Epithelial cell of proximal tubule (primary cell): ENCODE measurements at places on chromosomes 1 and 21.

DNA sequence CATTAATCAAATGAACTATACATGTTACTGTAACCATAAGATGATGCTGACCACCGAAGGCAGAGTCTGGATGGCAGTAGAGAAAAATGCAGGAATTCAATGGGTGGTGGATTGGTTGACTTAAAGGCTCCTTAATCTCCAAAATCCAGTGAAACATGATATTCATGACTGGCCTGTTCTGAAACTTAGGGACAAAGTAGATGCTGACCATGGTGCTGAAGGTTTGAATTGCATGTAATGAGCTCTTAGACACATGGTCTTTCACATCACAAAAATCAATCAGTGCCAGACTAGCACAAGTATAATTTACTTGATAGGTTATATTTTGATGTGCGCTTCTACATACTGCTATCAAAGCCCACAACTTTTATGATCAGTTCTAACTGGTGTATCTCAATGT, 30.9 kb upstream of the NTMT2 start:
- DNase-seq, result no peak

DNA sequence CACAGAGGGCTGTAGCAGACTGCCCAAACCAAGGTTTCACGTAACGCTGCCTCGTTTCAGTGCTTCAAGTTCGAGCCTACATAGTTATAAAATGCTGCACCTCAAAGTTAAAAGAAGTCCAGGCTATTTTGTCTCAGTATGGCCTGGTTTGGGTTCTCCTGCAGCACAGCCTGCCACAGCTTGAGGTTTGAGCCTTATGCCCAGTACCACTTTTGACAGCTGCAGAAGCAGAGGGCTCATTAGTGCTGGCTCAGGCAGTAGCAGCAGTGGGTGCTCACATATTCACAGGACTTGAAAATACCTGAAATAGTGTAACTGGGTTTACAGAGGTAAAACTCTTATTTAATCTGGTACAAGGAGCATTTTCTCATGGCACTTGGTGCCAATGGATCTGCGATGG, 15.3 kb downstream of the SPATA46 start:
- DNase-seq, result no peak

DNA sequence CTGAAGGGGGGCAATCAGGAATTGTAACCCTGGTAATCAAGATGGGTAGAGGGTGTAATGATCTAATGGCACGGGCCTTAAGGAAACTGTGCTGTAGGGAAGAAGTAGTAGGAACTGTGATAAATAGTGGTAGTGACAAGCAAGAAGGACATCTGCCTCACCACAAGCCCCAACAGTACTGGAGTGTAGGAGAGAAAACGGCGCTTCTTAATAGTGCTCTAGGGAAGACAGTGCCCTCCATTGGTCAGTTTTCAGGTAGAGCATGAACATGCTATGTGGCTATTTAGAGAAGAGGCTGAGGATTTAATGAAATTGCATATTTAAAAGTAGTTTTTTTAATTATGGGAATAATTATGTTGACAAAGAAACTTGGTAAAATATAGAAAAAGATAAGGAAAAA, 32.2 kb downstream of the SLC30A7 start:
- DNase-seq, result no peak

DNA sequence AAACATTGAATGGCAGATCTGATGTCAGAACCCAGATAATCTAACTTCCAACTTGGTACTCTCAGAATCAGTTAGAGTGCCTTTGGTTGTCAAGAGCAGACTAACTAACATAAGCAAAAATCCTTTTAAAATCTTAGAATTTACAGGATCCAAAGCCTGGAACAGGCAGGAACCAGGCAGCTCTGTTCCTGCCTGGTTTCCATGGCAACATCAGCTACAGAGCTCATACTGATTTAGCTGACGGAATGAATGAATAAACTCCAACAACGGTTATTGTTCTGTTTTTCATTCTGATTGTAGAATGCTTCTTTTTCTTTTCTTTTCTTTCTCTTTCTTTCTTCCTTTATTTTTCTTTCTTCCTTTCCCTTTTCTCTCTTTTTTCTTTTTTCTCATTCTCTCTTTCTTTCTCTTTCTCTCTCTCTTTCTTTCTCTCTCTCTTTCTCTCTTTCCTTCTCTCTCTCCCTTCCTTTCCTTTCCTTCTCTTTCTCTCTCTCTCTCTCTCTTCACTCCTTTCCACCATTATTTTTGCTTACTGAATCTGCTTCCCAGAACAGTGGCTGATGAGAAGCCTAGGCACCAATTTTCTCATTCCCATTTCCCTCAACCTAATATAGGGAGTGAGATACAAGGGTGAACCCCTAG, 121.6 kb downstream of the RGS7 start:
- DNase-seq, result no peak

DNA sequence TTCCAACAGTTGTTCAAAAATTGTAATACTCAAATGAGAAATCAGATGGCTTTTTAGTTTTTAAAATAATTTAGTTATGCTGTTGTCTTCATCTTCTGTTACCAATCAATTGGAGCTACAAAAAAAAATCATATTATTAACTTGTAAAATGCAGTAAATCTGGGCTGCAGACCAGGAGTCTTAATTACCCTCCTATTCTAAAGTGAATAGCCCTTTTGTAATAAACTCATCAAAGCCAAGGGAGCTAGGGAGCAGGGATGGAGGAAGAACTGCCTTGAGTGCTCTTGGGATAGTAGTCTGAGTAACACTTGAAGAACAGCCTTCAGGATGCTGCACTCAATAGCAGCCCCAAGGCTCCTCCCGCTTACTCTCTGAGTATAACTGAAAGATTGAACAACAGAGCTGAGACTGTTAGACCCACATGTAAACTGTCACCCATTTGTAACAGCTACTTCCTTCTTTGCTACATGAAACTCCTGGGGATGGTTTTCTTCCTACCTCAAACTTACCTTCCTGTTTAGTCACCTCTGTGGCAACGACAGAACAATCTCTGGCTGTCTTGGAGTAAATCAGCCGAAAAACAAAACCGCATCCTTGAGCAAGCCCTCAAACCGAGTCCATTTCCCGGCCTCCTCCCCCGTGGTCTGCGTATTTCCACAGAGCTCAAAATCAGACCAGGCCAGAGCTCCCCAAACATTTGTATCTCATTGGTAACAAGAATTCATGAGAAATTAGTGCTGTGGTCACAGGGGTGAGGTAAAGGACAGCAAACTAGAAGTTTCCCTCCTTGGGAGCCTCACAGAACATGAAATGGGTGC, 55.9 kb downstream of the CD58 start:
- DNase-seq, result no peak
